ENCODE measurements at places on chromosomes 5 and 9. TPM values are rescaled to one million over a fixed set of nuclear protein-coding genes. Genes with fewer than 3 reads are reported as not detected.

The NUP155 gene
- total RNA-seq = 84.9 TPM

The CRB2 gene
- 9.8 TPM for total RNA-seq

The SHISAL2B gene
- 3.9 TPM for total RNA-seq

The PCA3 gene
- not detected for total RNA-seq

The N4BP3 gene
- total RNA-seq = 58.2 TPM

The ENTPD8 gene
- 0.42 TPM for total RNA-seq

The ZFP2 gene
- 0.42 TPM for total RNA-seq

The PCDHGA5 gene
- 2.9 TPM for total RNA-seq

The OGN gene
- total RNA-seq = not detected

The CTXN3 gene
- total RNA-seq = not detected

GRCh38 chr9:99411479-99412115 is 189.5 kb downstream of the SEC61B start:
- no peaks in the 10 kb centered on the region for H3K4me1 ChIP-seq
- no peak overlapping the region for H3K27ac ChIP-seq
- H3K36me3 ChIP-seq = no peaks in the 10 kb centered on the region
- H3K4me3 ChIP-seq = no peak overlapping the region

GRCh38 chr5:79513308-79513703 is 628 bp downstream of the HOMER1 start:
- peak overlapping the region; percentile 76 for H3K4me3 ChIP-seq
- H3K36me3 ChIP-seq = no peaks in the 10 kb centered on the region
- H3K27ac ChIP-seq = peak overlapping the region; percentile 79
- peaks cover 38% of the 10 kb centered on the region for H3K4me1 ChIP-seq
- peak; percentile 67 for DNase-seq

DNA sequence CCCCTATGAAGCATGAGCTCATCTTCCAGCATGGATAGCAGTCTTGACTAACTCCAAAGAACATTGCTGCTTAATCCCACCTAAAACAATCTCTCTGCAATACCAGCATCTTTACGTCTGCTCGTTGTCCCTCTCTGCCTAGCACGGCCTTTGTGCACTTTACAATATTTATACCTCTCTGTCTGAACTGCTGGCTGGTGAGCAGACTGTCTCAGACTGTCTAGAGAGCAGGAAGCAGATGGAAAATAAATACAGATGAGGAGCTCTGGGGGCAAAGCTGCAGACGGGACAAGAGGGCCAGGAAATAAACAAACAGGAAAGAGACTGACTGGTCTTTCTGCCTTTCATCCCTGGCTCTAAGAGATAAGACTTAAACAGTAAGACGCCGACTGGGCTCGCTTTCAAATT is 224.8 kb downstream of the ENC1 start:
- no peaks in the 10 kb centered on the region for H3K36me3 ChIP-seq
- DNase-seq = no peak

GRCh38 chr5:124630767-124631704 is 115.4 kb downstream of the ZNF608 start:
- H3K36me3 ChIP-seq = no peaks in the 10 kb centered on the region
- no peak overlapping the region for H3K27ac ChIP-seq
- no peak overlapping the region for H3K4me3 ChIP-seq
- H3K4me1 ChIP-seq = peaks cover 18% of the 10 kb centered on the region
- DNase-seq = no peak

DNA sequence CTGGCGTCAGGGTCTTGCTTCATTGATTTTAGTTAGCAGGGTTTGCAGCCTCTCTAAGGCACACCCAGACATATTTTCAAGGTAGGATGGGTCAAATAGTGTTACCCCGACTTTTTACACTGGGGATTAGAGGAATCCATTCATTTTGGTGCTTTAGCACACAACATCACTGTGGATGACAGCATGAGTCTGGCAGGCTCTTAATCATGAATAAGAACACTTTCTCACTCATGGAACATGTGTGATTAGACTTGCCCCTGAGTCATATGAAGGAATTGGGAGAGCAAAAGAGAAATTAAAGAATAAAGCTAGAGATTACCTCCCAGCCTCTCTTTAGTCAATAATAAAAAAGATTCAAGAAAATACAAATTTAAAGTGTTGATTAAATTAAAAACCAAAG is 175.6 kb downstream of the SEMA5A start:
- H3K4me1 ChIP-seq = peaks cover 8% of the 10 kb centered on the region
- DNase-seq = no peak
- H3K4me3 ChIP-seq = no peak overlapping the region

GRCh38 chr5:59466271-59466670 is 427.3 kb downstream of the PDE4D start:
- H3K36me3 ChIP-seq = no peaks in the 10 kb centered on the region
- H3K4me3 ChIP-seq = no peak overlapping the region
- peak; percentile 27 for DNase-seq
- peaks cover 13% of the 10 kb centered on the region for H3K4me1 ChIP-seq

DNA sequence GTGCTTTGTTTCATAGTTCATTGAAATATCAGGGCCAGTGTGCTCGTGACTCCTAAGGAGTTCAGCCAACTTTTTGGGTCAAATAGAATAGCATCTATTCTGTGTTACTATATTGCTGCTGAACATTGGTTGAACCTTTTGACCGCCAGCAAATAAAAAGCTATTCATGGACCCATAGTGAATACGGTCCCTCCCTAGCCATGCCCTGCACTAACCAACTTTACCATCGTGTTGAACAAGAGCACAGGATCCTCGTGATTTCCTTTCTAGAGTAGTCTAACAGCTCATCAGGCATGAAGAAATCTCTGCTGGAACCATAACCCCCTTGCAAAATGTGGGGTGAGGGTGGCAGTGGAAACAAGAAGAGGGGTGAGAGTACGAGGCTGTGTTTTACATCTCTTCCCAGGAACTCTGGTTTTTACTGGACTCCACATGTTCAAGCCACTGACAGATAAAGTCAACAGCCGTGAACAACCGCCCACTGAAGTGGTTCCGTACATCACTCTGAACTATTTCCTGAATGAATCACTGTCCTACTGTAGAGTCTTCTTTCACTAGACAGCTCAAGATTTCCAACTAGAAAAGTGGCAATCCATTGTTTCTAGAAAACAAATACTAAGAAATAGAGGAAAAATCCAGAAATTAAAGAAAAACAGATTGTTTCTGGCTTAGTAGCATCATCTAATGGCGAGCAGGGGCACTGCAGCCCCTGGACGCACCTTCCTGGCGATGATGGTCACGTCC is 70.1 kb upstream of the SPATA31E1 start:
- 0 out of 2 replicates have a peak, but pooled peaks cover 4% of the 10 kb centered on the region for H3K36me3 ChIP-seq
- no peaks in the 10 kb centered on the region for H3K27me3 ChIP-seq
- H3K4me3 ChIP-seq = no peak overlapping the region
- no peak overlapping the region for H3K27ac ChIP-seq

- H3K4me3 ChIP-seq = no peak overlapping the region
- no peaks in the 10 kb centered on the region for H3K4me1 ChIP-seq
- peaks cover 51% of the 10 kb centered on the region for H3K27me3 ChIP-seq
- no peaks in the 10 kb centered on the region for H3K36me3 ChIP-seq
- DNase-seq = no peak
Measured at GRCh38 chr5:1442222-1443145, 2.8 kb downstream of the SLC6A3 start.

DNA sequence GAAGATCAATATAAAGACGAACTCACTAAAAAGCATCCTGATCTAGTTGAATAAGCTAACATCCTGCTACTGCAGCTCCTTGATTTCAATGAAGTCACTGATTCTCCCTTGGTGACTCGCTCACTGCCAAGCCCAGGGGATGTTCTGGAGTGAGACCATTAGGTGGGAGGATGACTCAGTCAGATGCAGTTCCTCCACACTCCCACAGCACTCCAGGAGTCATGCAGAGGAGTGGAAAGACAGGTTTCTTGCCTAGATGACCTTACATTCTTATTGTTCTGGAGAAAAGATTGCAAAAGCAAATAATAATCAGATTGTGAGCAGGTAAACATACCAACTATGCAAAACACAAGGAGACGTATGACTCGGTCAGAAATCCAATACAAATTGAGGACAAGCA is 15.3 kb downstream of the GCNT4 start:
- no peaks in the 10 kb centered on the region for H3K4me1 ChIP-seq
- no peak for DNase-seq
- H3K4me3 ChIP-seq = no peak overlapping the region

GRCh38 chr9:97397220-97397619 is 14.7 kb upstream of the TDRD7 start:
- H3K4me3 ChIP-seq = no peak overlapping the region
- H3K36me3 ChIP-seq = no peaks in the 10 kb centered on the region
- no peak for DNase-seq
- no peaks in the 10 kb centered on the region for H3K4me1 ChIP-seq
- no peak overlapping the region for H3K27ac ChIP-seq

- DNase-seq = peak; percentile 48
- H3K4me3 ChIP-seq = no peak overlapping the region
- H3K27ac ChIP-seq = no peak overlapping the region
- H3K27me3 ChIP-seq = no peaks in the 10 kb centered on the region
- no peaks in the 10 kb centered on the region for H3K36me3 ChIP-seq
- no peaks in the 10 kb centered on the region for H3K4me1 ChIP-seq
Measured at GRCh38 chr5:38666668-38667498, 110.4 kb upstream of the LIFR start.

DNA sequence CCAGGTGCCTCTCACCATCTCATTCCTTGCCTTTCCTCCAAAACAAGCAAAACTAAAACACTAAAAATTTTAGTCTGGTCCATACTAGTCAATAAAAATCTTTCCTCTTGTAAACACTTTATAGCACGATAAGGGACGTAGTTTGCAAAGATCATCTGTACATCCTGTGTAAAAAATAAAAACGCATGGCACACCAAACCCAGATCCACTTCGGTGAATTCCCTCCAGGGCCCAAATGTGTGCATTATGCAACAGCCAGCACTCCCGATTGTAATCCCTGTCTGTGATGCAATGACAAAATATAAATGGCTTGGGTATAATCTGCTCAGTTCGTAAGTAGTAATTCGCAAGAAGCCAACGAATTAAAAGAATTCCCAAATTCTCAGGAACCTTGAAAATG is 1.4 kb downstream of the FAM169A start:
- H3K4me1 ChIP-seq = peaks cover 60% of the 10 kb centered on the region
- H3K36me3 ChIP-seq = no peaks in the 10 kb centered on the region
- no peaks in the 10 kb centered on the region for H3K27me3 ChIP-seq
- no peak for DNase-seq

DNA sequence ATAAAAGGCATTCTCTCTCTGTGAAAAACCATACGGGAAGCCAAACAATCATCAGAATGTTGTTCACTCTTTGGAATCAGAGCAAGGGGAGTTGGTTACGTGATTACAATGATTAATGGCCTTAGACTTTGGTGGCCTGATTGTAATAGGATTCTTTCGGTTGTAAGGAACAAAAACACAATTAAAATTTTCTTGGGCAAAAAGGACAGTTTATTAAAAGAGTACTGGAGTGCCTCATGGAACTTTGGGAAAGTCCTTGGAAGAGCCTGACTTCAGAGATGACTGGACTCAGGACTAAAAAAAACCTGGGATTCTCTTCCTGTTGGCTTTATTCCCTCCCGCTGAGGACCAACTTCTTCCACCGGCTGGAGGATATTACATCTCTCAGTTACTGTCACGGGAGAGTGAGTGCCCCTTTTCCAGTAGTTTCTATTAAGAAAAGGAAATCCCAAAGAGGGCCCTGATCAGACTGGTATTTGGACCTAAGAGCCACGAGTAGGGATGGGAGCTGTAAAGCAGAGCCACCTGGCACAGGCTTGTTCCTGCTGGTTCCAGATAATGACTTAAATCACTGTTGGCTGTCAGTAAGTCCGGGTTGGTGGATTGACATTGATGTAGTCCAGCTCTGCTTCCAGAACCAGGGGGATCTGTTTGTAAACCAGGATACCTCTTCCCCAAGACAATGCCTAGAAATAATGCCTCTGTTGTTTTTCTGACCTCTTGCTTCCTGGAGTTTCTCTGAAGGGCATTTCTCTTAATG is 53.9 kb downstream of the CFAP95 start:
- H3K4me3 ChIP-seq = no peak overlapping the region
- H3K4me1 ChIP-seq = peaks cover 15% of the 10 kb centered on the region
- DNase-seq = peak; percentile 22
- no peaks in the 10 kb centered on the region for H3K36me3 ChIP-seq
- H3K27ac ChIP-seq = no peak overlapping the region
- H3K27me3 ChIP-seq = no peaks in the 10 kb centered on the region

DNA sequence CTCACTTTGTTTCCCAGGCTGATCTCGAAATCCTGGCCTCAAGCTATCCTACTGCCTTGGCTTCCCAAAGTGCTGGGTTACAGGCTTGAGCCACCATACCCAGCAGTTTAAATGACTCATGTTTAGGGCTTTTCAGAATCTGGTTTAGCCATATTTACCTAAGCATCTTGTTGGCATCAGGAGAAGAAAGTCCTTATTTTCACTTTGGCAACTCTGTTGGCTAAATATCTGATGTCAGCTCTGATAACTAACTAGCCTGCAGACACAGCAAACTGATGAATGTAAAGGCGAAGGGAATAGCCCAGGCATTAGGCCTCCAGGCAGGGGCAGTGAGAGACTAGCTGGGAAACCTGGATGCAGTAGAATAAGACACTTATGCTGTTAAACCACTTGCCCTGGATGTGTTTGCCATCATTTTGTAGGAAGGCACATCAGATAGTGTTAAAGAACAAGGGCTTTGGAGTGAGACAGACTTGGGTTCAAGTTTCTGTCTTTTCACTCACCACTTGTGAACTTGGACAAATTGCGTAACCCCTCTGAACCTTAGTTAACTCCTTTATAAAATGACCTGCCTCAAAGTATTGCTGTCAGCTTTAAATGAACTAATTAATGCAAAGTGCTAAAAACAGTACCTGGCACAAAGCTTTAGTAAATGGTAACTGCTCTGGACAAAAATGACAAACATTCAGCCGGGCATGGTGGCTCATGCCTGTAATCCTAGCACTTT is 34.7 kb upstream of the GARNL3 start:
- H3K27me3 ChIP-seq = peaks cover 18% of the 10 kb centered on the region
- no peak for DNase-seq
- H3K4me3 ChIP-seq = no peak overlapping the region
- no peaks in the 10 kb centered on the region for H3K36me3 ChIP-seq
- no peaks in the 10 kb centered on the region for H3K4me1 ChIP-seq

- no peak overlapping the region for H3K4me3 ChIP-seq
- H3K4me1 ChIP-seq = no peaks in the 10 kb centered on the region
- no peak overlapping the region for H3K27ac ChIP-seq
Measured at GRCh38 chr9:136642439-136642921, 20.2 kb upstream of the EGFL7 start.

- H3K4me3 ChIP-seq = no peak overlapping the region
- H3K36me3 ChIP-seq = no peaks in the 10 kb centered on the region
- no peak overlapping the region for H3K27ac ChIP-seq
- DNase-seq = no peak
Measured at GRCh38 chr9:16930578-16930977, 60.1 kb upstream of the BNC2 start.

DNA sequence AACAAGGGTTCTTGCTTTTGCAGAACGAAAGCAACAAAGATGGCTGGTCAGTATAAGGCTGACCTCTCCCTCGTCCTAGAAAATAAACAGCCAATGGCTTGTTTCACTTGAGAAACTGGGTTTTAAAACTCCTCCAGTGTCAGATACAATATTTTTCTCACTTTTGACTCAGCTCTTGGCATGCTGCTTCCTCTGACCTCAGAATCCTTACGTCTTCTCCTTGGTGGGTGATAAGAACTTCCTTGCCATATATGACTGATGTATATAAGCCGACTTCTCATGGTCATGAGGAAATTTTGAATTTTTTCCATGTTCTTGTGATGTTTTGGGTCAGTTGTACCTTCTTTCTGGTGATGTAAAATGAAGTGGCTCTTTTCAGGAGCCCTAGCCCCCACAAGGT is 3.8 kb downstream of the ZNF618 start:
- H3K36me3 ChIP-seq = no peaks in the 10 kb centered on the region
- peak overlapping the region; percentile 51 for H3K27ac ChIP-seq
- H3K4me3 ChIP-seq = no peak overlapping the region
